ENCODE measurements at places on chromosomes 13 and 19.

DNA sequence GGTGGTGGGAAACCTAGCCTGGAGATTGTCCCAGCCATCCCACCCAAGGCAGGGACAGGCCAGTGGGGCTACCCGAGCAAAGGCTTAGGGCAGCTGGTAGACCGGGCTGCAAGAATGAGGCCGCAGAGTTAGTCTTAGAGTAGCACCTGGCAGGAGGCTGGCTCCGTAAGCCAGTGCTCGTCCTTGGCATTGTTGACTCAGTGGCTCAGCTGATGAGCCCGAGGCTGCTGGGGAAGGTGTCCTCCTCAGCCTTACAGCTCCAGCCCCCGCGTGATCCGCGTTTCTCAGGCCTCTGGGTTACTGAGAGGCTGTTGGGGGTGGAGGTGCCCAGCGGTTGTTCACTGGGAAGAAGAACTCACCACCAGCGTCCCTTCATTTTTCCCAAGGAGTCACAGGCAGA lies 24.7 kb downstream of the PPP1R37 start:
- DNase-seq, result no peak

DNA sequence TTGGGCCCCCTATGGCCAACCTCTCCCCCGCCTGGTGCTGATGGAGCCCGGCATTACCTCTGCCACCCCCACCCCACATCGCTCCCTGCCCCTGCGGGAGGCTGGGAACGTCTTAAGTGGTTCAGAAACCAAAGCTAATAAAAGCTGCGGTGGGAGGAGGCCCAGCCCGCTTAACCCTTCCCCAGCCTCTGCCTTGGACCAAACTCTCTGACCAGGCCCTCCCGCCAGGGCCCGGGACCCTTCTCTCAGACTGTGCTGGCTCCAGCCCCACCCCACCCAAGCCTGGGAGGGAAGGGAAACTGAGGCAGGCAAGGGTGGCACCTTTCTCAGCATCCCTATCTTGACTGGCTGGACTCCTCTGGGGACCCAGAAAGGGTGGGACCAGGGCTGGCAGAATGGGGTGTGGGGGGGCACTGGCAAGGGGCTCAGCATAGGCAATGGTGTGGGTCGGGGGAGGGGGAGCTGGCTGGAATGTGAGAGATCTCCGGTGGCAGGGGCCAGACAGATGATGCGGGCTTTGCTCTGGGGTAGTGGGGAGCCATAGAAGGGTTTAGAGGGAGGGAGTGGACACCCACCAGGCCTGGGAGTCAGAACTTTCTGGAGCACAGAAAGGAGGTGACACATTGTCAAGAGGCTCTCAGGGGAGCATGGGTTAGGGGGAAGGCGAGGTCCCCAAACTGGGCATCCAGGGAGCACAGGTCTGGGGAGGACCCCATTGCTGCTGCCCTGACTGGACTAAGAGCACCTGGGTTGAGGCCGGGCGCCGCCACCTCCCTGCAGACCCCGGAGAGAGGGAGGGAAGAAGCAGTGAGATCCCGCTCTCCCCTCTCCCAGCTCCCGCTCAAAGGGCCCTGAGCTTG lies 21.9 kb downstream of the SMIM24 start:
- no peak for DNase-seq

DNA sequence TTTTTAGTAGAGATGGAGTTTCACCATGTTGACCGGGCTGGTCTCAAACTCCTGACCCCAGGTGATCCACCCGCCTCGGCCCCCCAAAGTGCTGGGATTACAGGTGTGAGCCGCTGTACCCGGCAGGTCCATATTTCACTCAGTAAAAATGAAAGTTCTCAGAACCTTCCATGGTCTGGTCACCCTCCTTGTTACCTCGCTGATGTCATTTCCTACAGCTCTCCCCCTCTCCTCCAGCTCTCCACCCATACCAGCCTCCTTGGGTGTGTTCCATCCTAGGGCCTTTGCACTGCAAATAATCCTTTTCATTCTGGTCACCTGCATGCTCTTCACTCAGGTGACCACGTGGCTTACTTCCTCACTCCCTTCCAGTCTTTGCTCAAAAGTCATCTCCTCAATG lies 78.2 kb upstream of the TNFSF11 start:
- DNase-seq, result no peak

- DNase-seq, result peak; percentile 56
These were observed 139.0 kb downstream of the RAP2A start for GRCh38 chr13:97573011-97573410.

GRCh38 chr13:106139942-106140341 lies 395.5 kb downstream of the EFNB2 start:
- DNase-seq, result no peak

- no peak for DNase-seq
These were observed 18.3 kb downstream of the NMRK2 start for GRCh38 chr19:3950871-3951861.

- DNase-seq, result no peak
These were observed 15.6 kb upstream of the KCNC3 start for GRCh38 chr19:50344661-50345318.

GRCh38 chr13:105997581-105998550 lies 537.6 kb downstream of the EFNB2 start:
- DNase-seq, result no peak

DNA sequence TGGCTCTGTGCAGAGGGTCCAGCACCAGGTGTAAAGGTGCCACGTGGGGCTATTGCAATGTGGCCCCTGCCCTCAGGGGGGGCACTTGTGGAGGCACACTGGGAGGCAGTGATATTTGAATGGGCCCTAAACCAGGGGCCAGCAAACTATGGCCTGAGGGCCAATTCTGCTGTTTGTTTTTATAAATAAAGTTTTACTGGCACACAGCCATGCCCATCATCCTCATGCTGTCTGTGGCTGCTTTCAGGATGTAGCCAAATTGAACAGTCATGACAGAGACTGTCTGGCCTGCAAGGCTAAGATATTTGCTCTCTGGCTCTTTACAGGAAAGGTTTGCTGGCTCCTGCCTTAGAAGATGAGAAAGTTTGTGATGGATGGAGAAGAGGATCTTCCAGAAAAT lies 33.9 kb upstream of the RANBP3 start:
- DNase-seq, result no peak

DNA sequence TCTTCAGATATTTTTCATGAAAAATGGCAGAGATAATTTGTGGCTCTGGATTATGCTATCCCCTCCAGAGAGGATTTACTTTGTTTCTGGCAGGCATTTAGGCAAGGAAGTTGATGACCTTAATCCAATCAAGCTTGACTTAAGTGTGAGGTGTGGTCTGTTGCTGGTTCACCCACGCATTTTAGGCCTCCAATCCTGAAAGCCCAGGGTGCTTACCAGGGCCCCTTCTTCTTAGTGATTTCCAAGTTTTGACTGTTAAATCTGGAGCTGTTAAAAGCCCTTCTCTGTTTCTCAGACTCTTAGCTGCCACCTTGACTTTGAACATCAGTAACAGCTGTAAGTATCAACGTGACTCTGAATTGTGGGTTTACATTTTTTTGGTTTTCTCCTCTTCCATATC lies 161.8 kb downstream of the DNAJC15 start:
- DNase-seq, result no peak

- DNase-seq, result no peak
These were observed 11.1 kb upstream of the TIMM50 start for GRCh38 chr19:39469567-39469966.

DNA sequence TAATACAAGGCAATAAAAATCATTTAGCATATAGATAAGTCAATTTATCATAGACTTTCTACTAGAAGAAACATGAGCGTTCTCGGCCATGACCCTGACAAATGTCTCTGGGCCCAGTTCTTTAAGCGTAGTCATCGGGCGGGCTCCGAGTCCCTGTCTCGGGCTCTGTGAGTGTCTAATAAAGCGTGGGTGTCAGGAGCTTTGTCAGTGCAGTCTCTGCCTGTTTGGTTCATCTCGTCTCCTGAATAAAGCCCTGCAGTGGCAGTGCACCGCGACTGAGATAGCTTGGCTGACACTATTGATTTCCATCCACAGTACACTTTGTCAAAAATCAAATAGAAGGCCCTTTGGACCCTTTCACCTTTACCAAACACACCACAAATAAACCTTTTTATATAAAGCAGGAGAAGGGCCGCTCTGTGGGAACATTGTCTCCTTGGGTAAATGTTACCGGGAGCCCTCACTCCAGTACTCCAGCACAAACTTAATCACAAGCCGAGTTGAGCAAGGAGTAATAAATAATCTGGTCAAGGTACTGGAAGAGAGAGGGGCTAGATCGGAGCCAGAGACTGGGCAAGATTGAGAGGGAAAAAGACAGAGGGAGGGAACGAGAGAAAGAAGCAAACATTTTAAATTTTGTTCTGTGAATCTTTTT lies 368.2 kb upstream of the TSHZ3 start:
- DNase-seq, result no peak

- DNase-seq, result peak; percentile 23
These were observed 382.4 kb downstream of the KCTD12 start for GRCh38 chr13:76503766-76504165.

- DNase-seq, result no peak
These were observed 309.9 kb upstream of the SLITRK1 start for GRCh38 chr13:84192125-84192524.

DNA sequence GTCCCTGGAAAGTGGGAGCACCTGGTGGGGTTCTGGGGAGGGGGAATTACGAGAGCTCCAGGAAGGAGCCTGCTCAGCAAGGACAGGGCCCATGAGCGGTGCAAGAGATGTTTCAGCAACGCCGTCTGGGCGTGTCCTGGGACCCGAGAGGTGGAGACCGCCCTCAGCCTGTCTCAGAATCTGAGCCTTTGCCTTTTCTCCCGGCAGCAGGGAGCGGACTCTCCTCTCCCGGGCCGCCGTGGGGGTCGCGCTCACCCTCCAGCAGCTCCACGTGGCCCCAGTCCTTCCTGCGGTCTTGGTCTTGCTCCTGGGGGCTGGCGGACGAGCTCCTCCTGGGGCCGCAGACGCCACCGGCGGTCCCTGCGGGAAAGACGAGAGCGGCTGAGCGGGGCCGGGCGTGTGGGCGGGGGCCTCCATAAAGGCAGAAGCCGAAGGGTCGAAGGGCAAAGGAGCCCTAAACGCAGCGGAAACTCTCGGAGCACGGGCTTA lies 714 bp downstream of the POLRMT start:
- DNase-seq, result no peak
